ENCODE measurements at places on chromosomes 3 and 15. TPM values are rescaled to one million over a fixed set of nuclear protein-coding genes. Genes with fewer than 3 reads are reported as not detected.

DNA sequence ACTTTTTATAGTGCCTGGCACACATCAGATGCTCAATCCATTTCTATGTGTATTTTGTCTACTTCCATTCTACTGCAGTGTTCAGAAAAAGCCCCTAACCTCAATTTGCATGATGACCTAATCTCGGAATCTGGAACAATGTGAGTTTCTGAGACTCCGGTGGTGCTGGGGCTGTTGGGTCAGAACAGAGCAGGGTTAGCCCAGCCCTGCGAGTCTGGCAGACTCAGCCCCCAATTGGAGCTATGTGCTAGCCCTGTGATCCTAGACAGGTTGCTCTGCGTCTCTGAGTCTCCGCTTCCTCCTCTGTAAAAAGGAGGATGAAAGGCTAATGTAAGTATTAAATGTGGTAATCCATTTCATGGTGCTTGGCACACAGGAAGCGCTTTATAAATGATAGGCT, 95.0 kb upstream of the ICE2 start:
- H3K4me1 ChIP-seq = no peaks in the 10 kb centered on the region
- no peaks in the 10 kb centered on the region for H3K36me3 ChIP-seq
- H3K27me3 ChIP-seq = no peaks in the 10 kb centered on the region
- H3K27ac ChIP-seq = no peak overlapping the region
- no peak overlapping the region for H3K4me3 ChIP-seq

The FBXW12 gene
- total RNA-seq = not detected

The GREM1 gene
- total RNA-seq = 39.3 TPM

The GNB4 gene
- total RNA-seq = 10.4 TPM

The ROPN1B gene
- not detected for total RNA-seq
